ENCODE measurements at places on chromosomes 4 and X.

- H3K27ac ChIP-seq: no peak overlapping the region
- DNase-seq: no peak
- H3K27me3 ChIP-seq: no peaks in the 10 kb centered on the region
Observed at GRCh38 chrX:44040406-44040805, 67.2 kb upstream of the NDP start.

GRCh38 chr4:85986266-85986665 is 373.6 kb downstream of the MAPK10 start:
- no peak for DNase-seq
- H3K36me3 ChIP-seq: no peaks in the 10 kb centered on the region
- H3K27ac ChIP-seq: no peak overlapping the region
- no peaks in the 10 kb centered on the region for H3K27me3 ChIP-seq
- no peak overlapping the region for H3K4me3 ChIP-seq

- DNase-seq: no peak
- no peaks in the 10 kb centered on the region for H3K27me3 ChIP-seq
- no peak overlapping the region for H3K27ac ChIP-seq
- H3K4me3 ChIP-seq: no peak overlapping the region
- no peaks in the 10 kb centered on the region for H3K4me1 ChIP-seq
Observed at GRCh38 chrX:79604364-79604763, 237.2 kb upstream of the ITM2A start.

DNA sequence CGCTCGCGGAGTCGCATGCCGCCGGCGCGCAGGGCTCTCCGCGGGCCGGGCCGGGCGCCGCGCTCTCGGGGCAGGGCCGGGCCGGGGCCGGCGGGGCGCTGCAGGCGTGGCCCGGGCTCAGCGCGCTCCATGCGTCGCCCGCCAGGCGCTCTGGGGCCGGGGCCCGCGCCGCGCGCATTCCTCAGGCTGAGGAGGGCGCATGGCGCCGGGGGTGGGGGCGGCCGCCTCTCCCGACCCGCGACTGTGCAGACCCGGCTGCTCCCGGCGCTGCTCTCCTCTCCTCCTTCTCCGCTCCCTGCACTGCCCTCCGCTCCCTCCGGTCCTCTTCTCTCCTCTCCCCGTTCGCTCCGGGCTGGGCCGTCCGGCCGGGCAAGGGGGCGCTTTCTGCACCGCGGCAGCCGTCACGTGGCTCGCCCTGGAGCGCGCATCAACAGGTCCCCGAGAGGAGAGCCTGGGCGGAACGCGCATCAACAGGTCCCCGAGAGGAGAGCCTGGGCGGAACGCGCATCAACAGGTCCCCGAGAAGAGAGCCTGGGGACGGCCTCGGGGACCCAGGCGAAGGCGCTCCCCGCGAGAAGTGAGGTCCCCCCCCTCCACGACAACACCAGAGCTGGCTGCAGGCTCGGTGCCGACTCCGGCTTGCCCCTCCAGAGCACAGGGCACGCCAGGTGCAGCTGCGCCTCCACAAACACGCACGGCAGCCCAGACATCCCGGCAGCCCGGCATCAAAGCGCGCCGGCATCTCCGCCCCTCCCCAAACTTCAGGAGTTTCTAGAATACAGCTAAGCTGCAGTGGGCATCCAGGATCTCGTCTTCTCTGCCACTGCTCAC is 12.9 kb downstream of the PPP2R3B start:
- peaks cover 52% of the 10 kb centered on the region for H3K27me3 ChIP-seq
- H3K27ac ChIP-seq: no peak overlapping the region
- H3K36me3 ChIP-seq: no peaks in the 10 kb centered on the region
- H3K4me1 ChIP-seq: peaks cover 27% of the 10 kb centered on the region
